D341Med (cell line): ENCODE measurements at places on chromosomes 6 and 20.

- DNase-seq = no peak
These were observed 3.5 kb downstream of the TENT5A start for GRCh38 chr6:81748994-81749393.

GRCh38 chr6:136440203-136440602 lies 110.0 kb downstream of the MAP7 start:
- no peak for DNase-seq

- peak; percentile 8 for DNase-seq
These were observed 163.9 kb downstream of the ANKRD60 start for GRCh38 chr20:58064411-58065010.

DNA sequence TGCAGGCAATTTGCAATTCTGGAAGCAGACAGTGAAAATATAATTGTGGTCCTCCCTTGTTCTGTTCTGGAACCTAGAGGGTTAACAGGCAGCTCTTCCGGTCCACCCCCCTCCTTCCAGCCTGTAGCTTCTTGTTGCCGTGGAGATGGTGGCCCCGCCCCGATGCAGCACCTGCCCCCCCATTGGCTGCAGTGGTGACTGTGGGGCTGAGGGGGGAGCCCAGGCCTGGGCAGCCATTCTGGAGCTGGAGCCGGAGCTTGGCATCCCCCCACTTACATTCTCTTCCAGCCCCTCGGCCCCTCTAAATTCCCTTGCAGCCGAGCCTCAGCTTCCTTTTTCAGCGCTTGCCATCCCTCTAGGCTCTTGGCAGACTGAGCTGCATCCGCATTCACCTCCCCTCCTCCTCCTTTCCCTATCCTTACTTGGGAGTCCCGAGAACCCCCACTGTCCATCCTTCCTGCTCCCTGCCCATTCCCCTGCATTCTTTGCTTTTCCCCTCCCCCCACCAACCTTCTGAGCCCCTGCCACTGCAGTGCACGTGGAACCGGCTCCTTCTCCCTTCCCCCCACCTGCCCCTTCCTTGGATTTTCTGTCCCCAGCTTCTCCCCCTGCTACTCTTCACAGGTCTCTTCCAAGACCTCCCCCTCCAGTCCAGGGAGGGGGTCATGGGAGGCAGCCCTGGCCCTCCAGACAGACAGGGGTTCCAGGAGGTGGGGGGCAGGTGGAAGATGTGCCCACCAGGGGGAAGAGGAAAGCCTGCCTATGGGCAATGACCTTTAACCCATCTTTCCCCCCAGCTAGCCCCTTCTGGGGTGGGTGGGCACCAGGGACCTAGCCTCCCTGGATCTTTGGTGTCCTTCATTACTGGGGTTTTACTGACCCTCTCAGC lies 11.4 kb downstream of the SYNGAP1 start:
- DNase-seq = peak; percentile 89

DNA sequence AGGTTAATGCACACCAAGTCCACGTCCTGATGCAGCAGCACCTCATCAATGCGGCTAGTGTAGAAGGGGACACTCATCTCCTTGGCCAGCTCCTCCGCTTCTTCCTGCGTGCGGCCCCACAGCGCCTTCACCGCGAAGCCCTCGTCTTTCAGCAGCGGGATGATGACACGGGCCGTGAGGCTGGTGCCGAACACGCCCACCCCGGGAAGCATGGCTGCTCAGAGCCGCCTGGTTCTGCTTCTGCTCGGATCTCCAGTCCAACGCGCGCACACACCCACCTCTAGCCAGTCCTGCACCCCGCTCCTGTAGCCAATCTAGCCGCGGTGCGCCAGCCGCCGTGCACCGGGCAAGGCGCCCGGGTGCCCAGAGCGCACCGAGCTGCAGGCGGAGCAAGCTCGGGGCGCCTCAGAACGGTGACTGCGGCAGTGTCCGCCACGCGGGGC lies 700 bp downstream of the GFOD1 start:
- peak; percentile 74 for DNase-seq

DNA sequence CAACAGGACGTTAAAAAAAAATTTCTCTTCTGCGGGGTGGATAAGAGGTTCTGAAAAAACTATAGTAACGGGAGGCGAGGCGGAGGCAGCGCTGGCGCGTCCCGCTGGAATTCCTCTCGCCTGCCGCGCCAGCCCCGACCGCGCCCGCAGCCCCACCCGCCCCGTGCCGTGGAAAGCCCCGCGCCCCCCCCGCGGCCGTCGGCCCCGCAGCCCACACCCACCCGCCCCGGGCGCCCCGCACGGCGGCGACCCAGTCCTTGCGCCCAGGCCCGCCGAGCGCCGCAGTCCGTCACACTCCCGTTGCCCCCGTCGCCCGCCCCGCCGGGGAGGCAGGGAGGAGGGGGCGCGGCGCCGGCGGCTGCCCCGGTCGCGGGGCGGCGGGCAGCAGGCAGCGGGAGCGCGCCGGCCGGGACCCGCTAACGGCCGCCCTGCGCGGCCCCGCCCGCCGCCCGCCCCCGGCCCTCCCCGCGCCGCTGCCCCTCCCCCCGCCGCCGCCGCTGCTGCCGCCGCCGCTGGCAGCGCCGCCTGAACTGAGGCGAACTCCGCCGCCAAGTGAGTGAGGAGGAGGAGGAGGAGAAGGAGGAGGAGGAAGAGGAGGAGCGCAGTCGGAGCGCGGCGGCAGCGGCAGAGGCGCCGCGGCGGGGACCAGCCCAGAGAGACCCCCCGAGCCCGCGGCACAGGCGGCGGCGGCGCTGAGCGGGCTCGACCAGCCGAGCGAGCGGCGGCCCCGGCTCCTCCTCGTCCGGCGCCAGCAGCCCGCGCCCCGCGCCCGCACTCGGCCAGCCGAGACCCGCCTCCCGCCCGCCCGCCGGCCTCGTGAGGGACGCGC lies at the start of gene QKI:
Gene QKI, plus strand, starts transcription at position 602 of the 829 bp plus-strand sequence. CDS start 476 bp downstream, outside the sequence.
- peak; percentile 86 for DNase-seq

DNA sequence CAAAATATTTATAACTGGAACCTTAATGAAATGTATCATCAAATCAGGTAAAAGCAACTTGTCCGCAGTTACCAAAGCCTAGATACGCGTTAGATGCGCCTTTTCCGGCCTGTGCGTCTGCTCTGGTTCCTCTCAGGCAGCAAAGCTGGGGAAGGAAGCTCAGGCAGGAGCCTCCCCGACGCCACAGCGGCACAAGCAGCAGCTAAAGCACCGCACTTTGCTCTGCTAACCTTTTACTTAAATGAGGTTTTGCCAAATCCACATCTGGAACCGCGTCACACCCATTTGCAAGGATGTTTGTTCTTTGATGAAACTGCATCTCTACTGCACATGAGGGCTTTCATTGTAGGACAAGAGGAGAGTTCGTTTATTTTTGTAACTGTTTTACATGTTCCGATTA lies 36.8 kb downstream of the THBS2 start:
- no peak for DNase-seq

DNA sequence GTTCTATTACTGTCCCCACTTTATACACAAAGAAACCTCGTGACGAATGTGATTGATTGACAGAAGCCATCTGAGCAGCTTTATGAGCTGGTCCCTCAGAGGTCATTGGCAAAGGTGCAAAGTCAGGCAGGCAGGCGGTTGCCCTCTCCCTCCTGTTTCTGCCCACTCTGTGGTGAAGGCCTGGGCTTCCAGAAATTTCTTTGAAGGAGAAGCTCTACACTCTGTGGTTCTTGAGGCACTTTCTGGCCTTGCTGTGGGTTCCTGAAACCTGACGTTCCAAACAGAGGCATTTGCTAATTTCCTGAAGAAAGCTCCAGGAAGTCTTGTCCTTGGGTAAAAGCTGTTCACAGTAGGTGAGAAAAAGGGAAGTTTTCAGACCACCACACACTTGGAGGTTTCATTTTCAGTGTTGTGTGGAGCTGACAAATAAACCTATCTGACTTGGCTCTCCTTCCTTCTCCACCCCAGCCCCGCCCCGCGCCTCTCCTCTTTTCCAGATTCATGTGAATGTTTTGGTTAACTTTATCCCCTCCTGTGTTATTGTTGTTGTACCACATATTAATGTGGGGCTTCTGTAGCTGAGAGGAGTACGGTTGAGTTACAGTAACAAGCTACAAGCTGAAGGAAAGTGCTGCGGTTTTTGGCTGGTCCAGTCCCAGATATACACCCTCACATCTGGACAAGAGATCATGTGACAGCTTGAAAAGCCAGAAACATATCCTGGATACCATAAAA lies 274.1 kb downstream of the CLIC5 start:
- DNase-seq = no peak

- no peak for DNase-seq
These were observed 150.7 kb downstream of the FARS2 start for GRCh38 chr6:5412017-5412416.

DNA sequence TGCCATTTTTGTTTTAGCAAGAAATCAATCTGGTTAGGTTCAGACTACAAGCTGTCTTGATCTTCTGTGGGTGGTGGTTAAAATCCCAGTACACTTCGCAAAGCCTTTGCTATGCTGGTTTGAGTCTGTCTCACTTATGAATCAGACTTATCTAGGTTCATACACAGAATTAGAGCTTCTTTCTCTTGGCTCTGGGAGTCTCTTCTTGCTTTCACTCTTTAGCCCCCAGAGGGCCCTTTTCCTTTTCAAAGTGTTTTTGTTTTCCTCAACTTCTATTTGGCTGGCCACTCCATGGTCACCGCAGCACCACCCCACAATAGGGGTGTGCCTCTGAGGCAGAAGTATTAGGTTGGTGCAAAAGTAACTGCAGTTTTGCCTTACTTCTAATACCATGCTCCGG lies 21.3 kb downstream of the ECI2 start:
- no peak for DNase-seq

DNA sequence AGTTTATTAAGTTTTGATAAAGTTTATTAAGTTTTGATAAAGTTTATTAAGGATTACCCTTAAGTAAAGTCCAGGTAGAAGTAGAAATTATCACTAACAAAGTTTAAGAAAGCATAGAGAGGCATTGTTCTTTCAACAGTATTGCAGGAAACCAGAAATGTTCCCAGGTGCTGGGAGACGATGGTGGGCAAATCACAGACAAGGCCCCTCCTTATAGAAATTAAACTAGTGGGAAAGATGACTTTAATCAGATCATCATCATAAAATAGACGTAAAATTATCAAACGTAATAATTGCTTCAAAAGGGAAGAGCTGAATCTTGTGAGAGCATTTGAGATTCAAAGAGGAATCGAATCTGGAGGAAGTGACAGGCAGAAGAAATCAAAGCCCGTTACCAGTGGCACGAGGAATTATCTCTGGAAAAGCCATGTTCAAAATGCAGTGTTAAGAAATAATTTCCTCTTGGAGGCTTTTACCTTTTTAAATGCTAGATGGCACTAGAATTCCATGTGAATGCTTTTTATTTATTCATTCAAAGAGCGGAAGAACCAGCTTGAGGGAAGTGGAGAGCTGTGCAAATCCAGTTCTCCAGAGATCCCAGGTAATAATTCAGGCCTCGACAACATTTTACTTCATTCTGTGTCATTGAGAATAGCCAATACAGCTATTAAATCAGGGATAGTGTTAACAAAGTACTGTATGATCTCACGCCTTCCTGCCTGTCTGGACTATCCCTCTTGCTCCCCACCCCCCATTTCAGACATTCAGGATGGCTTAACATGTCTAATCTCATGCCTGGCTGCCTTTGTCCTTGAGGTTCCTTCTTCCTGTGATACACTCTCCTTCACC lies 1.0 kb upstream of the APMAP start:
- DNase-seq = no peak

DNA sequence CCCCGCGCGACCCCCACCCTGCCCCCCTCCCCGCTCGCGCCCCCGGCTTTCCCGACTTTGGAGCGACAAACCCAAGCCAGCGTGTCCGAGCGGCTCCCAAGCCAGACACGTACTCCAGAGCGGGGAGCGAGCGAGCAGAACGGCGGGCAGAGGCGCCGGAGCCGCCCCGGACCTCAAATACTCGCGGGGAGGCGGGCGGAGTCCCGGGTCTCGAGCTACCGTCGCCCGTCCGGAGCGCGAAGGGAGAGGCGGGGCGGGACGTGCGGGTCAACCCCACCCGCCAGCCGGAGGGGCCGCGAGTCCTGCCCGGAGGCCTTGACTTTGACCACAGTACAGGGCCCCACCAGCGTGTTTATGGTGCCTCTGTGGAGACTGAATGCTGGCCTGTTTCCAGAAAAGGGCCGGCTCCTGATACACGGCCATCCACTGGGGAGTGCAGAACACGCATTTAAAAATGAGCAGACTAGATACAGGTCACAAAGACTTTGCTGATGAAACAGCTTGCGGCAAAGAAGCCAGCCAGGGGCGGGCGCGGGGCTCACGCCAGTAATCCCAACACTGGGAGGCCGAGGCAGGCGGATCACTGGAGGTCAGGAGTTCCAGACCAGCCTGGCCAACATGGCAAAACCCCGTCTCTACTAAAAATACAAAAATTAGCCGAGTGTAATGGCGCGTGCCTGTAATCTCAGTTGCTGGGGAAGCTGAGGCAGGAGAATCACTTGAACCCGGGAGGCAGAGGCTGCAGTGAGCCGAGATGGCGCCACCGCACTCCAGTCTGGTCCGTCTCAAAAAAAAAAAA lies at the start of gene SERPINB6:
Gene SERPINB6, minus strand, starts transcription at position 148 of the 799 bp plus-strand sequence. CDS start 12,235 bp downstream, outside the sequence.
- DNase-seq = peak; percentile 76

- DNase-seq = no peak
These were observed 15.7 kb upstream of the PARD6B start for GRCh38 chr20:50715694-50716093.

DNA sequence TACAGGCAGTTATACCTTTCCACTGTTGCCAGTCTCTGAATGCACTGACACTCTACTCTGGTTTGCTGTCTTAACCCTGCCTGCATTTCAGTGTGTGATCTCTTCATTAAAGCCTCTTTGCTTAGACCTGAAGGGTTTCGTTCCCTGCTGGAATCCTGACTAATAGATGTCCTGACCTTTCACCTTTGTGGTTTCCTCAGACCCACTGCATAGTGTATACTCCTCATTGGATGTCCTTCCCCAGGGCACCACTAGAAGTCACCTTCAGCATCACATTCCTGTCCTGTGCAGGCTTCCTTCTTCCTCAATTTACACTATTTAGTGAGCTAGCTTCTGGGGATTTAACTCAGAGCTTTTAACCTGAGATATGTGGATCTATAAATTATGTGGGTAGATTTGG lies 120.6 kb downstream of the RCAN2 start:
- no peak for DNase-seq

DNA sequence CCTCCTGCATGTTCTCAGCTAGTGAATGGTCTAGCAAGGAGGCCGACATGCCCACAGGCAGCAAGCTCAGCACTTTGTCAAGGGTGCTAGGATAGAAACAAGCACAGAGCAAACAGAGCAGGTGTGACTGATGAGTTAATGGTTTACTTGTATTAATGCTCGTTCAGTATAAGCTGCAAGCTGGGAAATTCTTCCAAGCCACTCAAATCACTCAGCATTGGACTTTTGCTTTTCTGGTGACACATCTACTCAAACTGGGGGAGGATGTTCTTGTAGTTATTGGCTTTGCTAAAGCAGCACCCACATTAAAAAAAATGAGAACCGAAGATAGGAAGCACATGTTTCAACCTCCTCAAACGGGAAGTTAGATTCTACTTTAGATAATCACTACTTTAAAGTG lies 43.1 kb upstream of the NEDD9 start:
- DNase-seq = no peak

GRCh38 chr6:4503700-4504099 lies 272.5 kb upstream of the CDYL start:
- DNase-seq = no peak

GRCh38 chr6:137291441-137291840 lies 72.3 kb upstream of the IFNGR1 start:
- no peak for DNase-seq

- DNase-seq = no peak
These were observed 210.1 kb upstream of the FUT9 start for GRCh38 chr6:95805699-95806098.
